ENCODE measurements at places on chromosomes 4 and X.
A peak's percentile ranks its signal among the peaks of the same experiment; 100 is the strongest.

GRCh38 chrX:66200855-66201795 lies 37.1 kb downstream of the HEPH start:
- peak; percentile 1 for DNase-seq

GRCh38 chr4:176034936-176035335 lies 30.7 kb upstream of the WDR17 start:
- no peak for DNase-seq

DNA sequence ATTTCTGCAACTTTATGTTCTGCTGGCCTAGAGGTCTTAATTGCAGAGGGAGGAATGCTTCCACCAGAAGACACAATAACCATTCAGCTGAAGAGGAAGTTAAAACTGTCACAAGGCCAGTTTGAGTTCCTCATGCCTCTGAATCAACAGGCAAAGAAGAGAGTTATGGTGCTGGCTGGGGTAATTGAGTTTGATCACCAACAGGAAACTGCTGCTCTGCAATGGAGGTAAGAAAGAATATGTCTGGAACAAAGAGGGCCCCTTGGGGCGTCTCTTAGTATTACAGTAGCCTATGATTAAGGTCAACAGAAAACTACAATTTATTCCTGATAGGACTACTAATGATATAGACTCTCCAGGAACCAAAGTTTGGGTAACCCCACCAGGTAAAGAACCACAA lies 744.0 kb downstream of the FSTL5 start:
- DNase-seq = peak; percentile 1

- DNase-seq = peak; percentile 64
Measured at GRCh38 chrX:16882169-16882568, 12.0 kb upstream of the RBBP7 start.

GRCh38 chr4:180106997-180107396 lies 2136.2 kb upstream of the TENM3 start:
- no peak for DNase-seq

GRCh38 chr4:96983830-96984229 lies 1143.9 kb downstream of the PDHA2 start:
- no peak for DNase-seq

- no peak for DNase-seq
Measured at GRCh38 chrX:125295337-125295736, 24.3 kb upstream of the TEX13C start.

GRCh38 chr4:53676402-53676871 lies 85.2 kb upstream of the LNX1 start:
- no peak for DNase-seq

DNA sequence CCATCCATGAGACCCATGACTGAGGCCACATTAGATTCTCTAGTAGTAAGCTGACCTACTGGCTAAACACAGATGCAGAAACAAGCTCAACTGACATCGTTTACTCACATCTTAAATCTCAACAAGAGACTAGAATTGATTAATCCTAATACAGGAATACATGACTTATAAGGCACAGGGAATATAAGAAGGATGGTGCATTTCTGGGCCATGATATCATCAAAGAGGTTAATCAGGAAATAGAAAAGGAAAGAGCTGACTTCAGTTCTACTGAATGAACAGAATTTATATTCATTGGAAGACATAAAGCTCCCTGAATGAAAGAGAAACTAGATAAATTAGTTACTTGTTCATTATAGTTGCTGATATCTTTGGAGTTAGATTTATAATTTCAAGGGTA lies 1406.5 kb downstream of the STIM2 start:
- no peak for DNase-seq
